DMS 273 treated with DMSO at 0.1 percent for 48 hours (cell line): ENCODE measurements at places on chromosomes 1 and 21.

GRCh38 chr1:183942933-183943693 is 94.4 kb downstream of the COLGALT2 start:
- peak; percentile 75 for DNase-seq

DNA sequence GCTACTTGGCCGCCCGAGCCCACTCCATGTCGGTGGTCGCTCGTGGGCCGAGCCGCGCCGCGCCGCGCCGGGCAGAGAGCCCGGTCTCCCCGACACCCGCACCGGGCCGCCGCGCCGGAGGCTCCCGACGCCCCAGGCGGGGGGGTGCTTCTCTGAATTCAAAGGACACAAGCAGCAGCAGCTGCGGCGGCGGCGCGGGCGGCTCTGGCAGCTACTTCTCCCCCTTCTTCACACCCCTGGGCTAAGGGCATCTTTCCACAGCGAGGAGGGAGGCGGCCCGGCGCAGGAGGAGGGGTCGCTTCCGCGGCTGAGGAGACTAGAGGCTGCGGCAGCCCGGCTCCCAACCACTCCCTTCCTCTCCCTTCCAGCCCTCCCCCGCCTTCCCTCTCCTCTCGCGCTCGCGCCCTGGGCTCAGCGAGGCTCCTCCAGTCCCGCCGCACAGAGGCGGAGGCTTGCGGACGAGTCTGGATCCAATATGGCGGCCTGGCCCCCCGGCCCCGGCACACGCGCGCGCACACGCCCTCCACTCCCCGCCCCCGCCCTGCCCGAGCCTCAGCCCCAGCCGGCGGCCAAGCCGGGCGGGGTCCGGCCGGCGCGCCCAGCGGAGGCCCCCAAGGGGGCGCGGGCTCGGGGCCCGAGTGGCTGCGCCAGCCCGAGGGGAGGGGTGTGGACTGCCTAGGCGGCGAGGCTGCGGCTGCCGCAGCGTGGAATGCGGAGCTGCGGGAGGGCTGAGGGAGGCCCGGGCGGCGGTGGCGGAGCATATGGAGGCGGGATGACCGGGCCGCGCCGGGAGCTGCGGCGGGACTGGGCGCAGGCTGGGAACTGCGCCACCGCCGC is at the start of gene CDC42BPA:
CDC42BPA (minus strand) TSS at position 477 of the 837 bp plus-strand sequence. CDS start 1,310 bp downstream, outside the sequence.
- peak; percentile 73 for DNase-seq

DNA sequence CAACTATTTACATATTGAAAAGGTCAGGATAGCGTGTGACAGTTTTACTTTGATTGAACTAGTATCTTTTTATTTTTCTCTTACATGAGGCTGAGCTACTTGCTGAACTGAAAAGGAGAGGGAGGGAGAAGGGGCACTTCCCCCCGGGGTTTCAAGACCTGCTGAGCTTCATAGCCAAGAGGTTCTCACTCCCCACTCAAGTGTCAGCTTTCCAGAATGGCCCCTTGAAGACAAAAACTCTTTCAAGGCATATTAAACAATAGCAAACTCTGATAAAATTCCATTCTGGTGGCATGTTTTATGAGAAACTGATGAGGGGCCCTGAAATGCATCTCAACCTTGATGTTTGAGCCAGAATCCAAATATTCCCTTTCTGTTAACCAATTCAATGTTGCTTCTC is 143.0 kb downstream of the KAZN start:
- DNase-seq: no peak

DNA sequence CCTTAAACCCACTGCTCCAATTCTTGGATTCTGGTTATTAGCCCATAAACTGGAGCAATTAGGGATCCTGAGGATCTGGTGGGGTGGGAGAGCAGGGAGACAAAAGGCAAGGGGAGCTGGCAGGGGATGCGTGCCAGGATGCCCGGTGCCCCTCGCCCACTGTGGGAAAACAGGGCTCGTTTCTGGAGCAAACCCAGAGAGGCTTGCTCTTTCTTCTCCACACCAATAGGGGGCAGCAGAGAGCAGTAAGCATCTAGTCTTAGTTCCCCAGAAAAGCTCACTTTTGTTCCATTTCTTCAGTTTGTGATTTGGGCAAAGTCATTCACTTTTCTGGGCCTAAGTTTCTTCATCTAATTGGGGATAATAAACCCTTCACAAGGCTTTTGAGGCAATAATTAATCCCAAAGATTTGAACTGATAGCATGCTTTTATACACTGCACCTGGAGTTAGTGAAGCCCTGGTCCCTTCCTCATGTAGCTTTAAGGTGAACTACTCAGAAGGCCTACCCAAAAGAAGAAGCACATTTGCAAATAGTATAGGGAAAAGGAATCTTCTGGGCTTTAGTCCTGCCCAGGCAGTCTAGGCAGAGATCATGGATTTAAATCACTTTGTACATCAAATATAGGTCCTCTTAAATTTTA is 160.6 kb upstream of the USP24 start:
- DNase-seq: peak; percentile 13

GRCh38 chr1:95221306-95221705 is 12.7 kb upstream of the RWDD3 start:
- no peak for DNase-seq
